Brain pericyte (primary cell): ENCODE measurements at places on chromosomes 6 and 20.

DNA sequence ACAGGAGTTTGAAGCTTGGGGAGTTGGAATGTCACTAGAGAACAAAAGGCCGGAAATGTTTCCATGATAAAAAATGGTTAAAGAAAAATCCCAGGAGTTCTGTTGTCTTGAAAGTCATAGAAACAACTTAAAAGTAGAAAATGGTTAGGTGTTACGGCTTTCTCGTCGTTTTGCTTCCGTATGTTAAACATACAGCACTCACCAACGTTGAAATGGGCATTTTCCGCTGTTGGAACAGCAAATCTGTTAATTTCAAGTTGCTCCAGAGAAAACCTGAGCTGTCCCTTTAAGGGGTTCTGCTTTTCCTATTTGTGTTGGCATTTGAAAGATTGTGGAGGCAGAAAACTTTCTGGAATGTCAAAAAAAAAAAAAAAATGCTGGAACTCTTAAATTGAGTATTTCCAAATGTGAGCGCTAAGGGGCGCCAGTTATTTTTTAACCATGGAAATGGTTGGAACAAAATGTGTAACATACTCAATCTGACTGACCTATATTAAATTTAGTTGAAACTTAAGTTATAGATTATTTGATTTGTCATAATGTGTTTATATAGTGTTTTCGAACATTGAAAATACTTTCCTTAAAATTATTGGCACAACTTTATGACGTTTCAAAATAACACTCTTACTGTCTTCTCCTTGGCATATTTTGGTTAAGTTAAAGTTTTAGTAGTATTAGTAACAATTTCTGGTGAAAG, 2.2 kb downstream of the QKI start:
- no peak for DNase-seq

- DNase-seq, result no peak
Measured at GRCh38 chr6:15387118-15387517, 141.2 kb downstream of the JARID2 start.

DNA sequence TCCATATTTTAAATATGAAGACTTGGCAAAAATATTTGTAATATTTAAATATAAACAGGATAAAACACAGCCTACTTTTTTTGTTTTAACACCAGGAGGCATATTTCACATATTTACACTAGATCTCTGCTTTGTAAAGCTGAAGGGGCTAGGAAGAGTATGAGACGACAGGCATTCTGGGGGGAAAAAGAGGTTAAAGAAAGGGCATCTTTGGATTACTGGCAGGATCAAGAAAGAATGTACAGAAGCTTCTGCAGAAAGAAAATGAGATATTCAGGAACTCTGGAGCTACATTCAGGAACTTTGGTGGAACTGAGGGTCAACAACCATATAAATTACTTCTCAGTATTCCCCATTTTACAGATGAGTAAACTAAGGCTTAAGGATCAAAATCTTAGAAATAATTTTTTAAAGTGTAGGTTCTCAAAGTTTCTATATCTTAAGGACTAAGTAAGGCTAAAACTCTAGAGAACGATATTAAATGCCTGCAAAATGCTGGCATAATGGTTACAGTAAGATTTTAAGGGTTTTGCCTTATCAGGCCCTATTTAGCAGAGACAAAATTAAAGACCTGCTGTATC, 156.5 kb downstream of the CDK19 start:
- DNase-seq, result no peak

- no peak for DNase-seq
Measured at GRCh38 chr6:89887452-89888137, 6.7 kb upstream of the GJA10 start.

DNA sequence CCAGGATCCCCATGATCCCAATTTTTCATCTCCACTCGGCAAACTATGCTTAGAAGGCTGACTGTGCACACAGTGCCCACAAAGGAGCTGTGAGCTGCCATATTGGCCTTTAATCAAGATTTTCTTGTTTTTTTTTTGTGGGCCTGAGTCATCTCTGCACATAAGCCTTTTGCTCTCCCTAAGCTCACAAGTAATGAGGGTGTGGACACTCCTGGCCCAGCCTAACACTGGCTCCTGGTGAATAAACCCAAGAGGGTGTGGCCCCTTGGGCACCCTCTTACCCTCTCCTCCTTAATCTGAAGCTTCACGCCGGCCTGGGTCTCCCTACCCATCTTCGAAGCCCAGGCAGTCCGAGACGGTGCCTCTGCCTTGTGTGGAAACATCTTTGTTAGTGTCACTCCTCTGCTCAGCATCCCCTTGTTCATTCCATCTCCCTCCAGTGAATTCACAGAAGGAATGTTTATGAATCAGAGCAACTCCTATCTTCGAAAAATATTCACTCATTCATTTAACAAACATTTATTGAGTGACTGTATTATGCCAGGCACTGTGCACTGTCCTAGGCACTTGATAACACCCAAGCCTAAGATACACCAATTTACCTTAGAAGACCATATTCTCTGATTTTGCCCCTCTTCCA, 22.2 kb upstream of the MRPS10 start:
- DNase-seq, result no peak

DNA sequence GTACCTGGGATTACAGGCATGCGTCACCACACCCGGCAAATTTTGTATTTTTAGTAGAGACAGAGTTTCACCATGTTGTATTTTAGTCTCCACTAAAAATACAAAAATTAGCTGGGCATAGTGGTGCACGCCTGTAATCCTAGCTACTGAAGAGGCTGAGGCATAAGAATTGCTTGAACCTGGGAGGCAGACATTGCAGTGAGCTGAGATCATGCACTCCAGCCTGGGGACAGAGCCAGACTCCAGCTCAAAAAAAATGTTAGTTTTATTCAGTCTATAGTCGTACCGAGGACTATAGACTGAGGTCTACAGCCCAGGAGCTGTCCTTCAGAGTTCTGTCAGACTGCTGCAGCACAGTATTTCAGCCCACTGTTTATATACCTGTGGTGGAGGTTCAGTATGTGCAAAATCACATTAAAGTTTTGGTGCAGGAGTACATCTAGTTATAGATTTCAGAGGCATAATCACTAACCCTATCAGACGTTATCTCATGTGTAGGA, 3.6 kb upstream of the CASP8AP2 start:
- DNase-seq, result no peak
